ENCODE measurements at places on chromosomes 11 and 22.

GRCh38 chr11:95711162-95711944 lies 78.2 kb downstream of the FAM76B start:
- no peaks in the 10 kb centered on the region for H3K36me3 ChIP-seq
- H3K27ac ChIP-seq: no peak overlapping the region
- no peaks in the 10 kb centered on the region for H3K27me3 ChIP-seq
- H3K4me3 ChIP-seq: no peak overlapping the region
- DNase-seq: no peak

- no peaks in the 10 kb centered on the region for H3K36me3 ChIP-seq
- no peak for DNase-seq
- H3K27me3 ChIP-seq: no peaks in the 10 kb centered on the region
- no peak overlapping the region for H3K27ac ChIP-seq
- no peak overlapping the region for H3K4me3 ChIP-seq
- peaks cover 3% of the 10 kb centered on the region for H3K4me1 ChIP-seq
Observed at GRCh38 chr11:62119569-62119968, 4.2 kb upstream of the INCENP start.

DNA sequence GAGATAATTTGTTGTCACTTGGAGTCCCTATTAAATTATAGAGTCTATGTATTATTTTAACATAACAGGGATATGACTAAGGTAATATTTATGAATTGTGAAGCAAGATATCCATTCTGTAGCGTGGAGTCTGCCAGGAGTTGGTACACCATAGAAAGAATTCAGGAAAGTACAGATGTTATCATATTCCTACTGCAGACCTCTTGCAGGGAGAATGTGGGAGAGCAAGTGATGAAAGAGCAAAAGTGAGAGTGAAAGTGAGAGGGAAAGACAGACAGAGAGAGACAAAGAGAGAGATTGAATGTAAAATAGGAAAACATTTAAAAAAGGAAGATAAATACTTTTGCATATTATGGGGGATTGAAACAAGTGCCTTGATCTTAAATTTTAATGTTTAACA lies 468.8 kb downstream of the CNTN5 start:
- H3K27me3 ChIP-seq: no peaks in the 10 kb centered on the region
- DNase-seq: no peak
- H3K4me3 ChIP-seq: no peak overlapping the region
- H3K36me3 ChIP-seq: no peaks in the 10 kb centered on the region

GRCh38 chr22:38448945-38449745 lies 5.9 kb downstream of the KCNJ4 start:
- H3K4me1 ChIP-seq: peaks cover 18% of the 10 kb centered on the region
- no peak overlapping the region for H3K4me3 ChIP-seq
- H3K36me3 ChIP-seq: no peaks in the 10 kb centered on the region
- no peak overlapping the region for H3K27ac ChIP-seq
- H3K27me3 ChIP-seq: peaks cover 44% of the 10 kb centered on the region
- DNase-seq: no peak

DNA sequence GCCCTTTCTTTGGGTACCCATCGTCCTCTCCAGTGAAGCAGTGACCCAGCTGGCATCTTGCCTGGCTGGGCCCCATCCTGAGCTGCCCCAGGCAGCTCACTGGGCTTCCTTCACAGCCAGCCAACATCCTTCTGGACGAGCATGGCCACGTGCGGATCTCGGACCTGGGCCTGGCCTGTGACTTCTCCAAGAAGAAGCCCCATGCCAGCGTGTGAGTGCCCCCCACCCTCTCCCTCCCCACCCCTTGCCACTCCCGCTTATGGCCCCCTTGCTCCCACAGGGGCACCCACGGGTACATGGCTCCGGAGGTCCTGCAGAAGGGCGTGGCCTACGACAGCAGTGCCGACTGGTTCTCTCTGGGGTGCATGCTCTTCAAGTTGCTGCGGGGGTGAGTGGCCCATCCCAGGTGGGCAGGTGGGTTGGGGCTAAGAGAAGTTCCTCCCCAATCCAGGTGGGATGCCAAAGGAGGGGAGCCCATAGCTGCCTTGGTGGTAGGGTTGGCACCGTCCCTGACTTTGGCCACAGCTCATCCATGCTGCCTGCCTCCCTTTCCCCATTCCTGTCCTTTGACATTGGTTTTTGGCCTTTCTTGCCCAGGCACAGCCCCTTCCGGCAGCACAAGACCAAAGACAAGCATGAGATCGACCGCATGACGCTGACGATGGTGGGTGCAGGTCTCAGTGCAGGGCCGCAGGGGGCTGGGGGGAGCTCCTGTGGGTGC lies 6.8 kb upstream of the ANKRD13D start:
- H3K36me3 ChIP-seq: peaks cover 48% of the 10 kb centered on the region
- no peak overlapping the region for H3K4me3 ChIP-seq
- H3K27ac ChIP-seq: no peak overlapping the region
- DNase-seq: no peak
- H3K27me3 ChIP-seq: no peaks in the 10 kb centered on the region

DNA sequence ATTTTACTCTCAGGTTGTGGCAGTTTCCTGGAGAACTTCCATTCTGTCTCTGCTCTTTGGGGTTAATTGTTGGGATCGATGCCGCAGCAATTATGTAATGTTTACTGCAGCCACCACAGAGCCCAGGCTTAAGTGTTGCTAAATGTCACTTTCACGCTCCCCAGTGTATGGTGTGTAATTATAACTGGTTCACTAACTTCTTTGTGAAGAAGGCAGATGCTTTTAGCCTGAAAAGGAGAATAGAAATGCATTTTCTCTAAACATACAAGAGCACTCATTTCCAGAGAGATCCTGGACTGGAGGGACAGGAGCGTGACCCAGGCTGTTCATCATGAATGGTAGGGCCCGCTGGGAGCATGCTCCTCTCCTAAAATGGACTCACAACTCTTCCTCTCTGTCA lies 132.2 kb upstream of the PLET1 start:
- no peak overlapping the region for H3K4me3 ChIP-seq
- H3K27ac ChIP-seq: no peak overlapping the region
- H3K36me3 ChIP-seq: no peaks in the 10 kb centered on the region
- no peaks in the 10 kb centered on the region for H3K27me3 ChIP-seq
- H3K4me1 ChIP-seq: peaks cover 5% of the 10 kb centered on the region

GRCh38 chr11:45688472-45689033 lies 23.1 kb upstream of the CHST1 start:
- H3K4me3 ChIP-seq: no peak overlapping the region
- no peaks in the 10 kb centered on the region for H3K36me3 ChIP-seq
- H3K27ac ChIP-seq: no peak overlapping the region
- DNase-seq: no peak

DNA sequence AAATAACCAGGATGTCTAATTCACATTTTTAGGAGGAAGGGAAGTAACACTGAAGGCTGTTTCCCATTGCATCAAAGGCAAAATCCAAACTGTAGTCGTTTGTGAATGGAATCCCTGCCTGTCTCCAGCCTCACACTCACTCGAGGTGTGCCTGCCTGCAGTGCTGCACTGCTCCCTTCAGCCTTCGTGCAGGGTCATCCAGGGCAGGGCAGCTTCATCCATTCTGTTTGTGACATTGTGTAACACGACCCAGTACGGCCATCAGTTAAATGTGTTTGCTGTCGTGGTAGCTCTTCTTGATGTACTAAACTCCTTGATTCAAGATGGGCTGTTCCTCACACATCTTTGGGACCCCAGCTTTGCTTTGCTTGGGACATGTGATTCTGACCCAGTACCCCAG lies 34.3 kb downstream of the LDLRAD3 start:
- DNase-seq: no peak
- no peaks in the 10 kb centered on the region for H3K27me3 ChIP-seq
- no peak overlapping the region for H3K27ac ChIP-seq
- no peaks in the 10 kb centered on the region for H3K4me1 ChIP-seq

- no peaks in the 10 kb centered on the region for H3K4me1 ChIP-seq
- H3K27ac ChIP-seq: no peak overlapping the region
- no peak overlapping the region for H3K4me3 ChIP-seq
- no peaks in the 10 kb centered on the region for H3K27me3 ChIP-seq
Observed at GRCh38 chr11:30465623-30466022, 120.5 kb downstream of the MPPED2 start.

- DNase-seq: no peak
- H3K4me3 ChIP-seq: no peak within 1 kb of the TSS
- H3K4me1 ChIP-seq: peaks cover 29% of the 10 kb centered on the region
Observed at GRCh38 chr22:24427500-24428164, at the start of gene ADORA2A. TSS of gene ADORA2A (plus strand) at chr22:24427599. CDS start at chr22:24433405, 5,806 bp downstream.

DNA sequence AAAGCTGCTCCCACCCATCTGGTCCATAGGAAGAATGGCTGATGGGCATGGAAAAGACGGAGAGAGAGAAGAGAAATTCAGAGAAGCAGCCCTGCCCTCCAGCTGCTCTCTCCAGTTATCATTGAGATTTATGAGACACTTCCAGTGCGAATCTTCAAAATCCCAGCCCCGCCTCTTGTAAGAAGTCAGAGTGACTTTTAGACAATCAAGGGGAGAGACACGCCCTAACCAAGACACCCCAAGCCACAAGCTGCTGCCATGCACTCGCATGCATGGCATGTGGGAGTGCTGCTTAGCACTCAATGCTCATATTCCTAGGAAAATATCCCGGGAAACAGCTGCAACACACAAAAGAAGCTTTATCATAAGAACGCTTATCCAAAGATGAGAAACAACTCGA lies 110.6 kb upstream of the BID start:
- H3K27ac ChIP-seq: no peak overlapping the region
- H3K4me1 ChIP-seq: peaks cover 24% of the 10 kb centered on the region
- no peaks in the 10 kb centered on the region for H3K27me3 ChIP-seq
- H3K36me3 ChIP-seq: peaks cover 47% of the 10 kb centered on the region
- no peak overlapping the region for H3K4me3 ChIP-seq

- no peaks in the 10 kb centered on the region for H3K36me3 ChIP-seq
- H3K4me1 ChIP-seq: peaks cover 38% of the 10 kb centered on the region
- H3K27ac ChIP-seq: no peak overlapping the region
- H3K27me3 ChIP-seq: no peaks in the 10 kb centered on the region
- H3K4me3 ChIP-seq: no peak overlapping the region
Observed at GRCh38 chr22:36440429-36441002, 40.9 kb downstream of the TXN2 start.

DNA sequence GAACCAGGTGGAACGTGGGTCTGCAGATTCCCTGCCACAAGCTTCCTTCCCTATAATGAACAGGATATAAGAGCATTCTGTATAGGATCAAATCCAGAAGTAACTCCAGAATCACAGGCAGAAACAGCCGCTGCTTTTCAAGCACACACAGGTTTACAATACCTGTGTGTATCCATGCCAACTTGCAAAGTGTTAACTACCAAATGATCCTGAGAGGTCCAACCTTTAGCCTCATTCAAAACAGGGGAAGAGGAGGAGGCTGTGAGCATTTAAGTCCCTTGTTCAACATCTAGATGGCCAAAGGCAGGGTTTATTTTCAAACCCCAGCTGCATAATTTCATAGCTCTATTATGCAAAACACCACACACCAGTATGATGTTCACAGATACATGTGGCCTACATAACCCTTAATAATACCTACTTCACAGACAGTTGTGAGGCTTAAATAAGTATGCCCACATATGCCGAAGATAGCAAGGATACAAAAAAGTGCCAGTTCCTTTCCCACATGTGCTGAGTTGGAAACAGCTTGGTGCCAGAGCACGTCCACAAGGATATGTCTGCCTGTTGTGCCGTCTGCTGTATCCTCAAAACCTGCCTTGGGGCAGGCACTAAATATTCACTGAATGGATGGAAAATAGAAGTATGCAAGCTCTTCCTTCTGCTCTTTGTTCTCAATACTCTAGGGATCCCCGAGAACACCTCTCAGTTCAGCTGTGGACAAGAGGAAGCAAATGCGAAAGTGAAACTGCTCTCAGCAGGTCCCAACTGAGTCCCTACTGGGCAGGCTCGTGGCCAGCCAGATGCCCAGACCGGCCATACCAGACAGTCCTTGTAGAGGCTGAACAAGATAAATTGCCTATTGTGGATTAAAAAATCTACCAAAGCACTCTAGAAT lies 66.8 kb downstream of the LARGE1 start:
- H3K4me1 ChIP-seq: peaks cover 17% of the 10 kb centered on the region
- peak overlapping the region; percentile 27 for H3K27ac ChIP-seq
- no peaks in the 10 kb centered on the region for H3K36me3 ChIP-seq
- H3K27me3 ChIP-seq: no peaks in the 10 kb centered on the region
- H3K4me3 ChIP-seq: peak overlapping the region; percentile 37
- DNase-seq: no peak

DNA sequence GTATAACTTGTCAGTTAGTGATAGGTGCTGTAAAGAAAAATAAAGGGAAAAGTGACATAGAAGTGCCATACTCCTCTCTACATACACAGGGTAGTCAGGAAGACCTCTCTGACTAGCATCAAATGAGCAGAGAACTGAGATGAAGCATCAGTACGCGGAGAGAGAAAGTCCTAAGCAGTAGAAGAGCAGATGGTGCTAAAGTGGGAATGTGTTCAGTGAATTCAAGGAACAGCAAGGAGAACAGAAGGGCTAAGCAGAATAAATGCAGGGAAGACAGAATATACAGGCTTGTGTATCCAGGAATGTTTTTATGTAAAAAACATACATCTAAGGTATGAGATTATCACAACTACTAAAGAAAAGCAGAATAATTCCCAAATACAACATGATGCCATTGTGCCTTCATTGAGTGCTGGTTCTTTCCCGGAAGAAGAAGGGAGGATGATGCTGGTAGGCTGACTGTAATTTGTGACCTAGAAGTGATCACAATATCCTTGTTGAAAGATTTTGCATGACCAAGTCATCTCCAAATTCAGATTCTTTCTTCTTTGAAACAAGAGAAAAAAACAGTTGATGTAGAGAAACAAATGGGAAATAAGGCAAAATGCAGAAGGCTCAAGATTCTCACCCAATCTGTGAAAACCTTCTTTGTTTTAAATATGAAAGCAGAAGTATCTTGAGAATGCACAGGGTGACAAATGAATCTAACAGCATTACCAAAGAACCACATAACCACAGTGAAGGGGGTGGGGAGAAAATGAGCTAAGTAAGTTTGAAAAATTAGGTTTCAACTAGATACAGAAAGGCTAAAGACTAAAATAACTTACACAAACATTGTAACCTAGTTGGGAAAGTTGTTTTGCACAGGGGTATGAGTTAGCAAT lies 20.5 kb downstream of the MRE11 start:
- DNase-seq: no peak
- no peaks in the 10 kb centered on the region for H3K4me1 ChIP-seq
- H3K27me3 ChIP-seq: no peaks in the 10 kb centered on the region
- no peak overlapping the region for H3K27ac ChIP-seq
- no peak overlapping the region for H3K4me3 ChIP-seq

- no peak overlapping the region for H3K27ac ChIP-seq
- H3K4me3 ChIP-seq: no peak overlapping the region
- peaks cover 17% of the 10 kb centered on the region for H3K4me1 ChIP-seq
Observed at GRCh38 chr11:119573858-119574257, 150.9 kb upstream of the THY1 start.

GRCh38 chr11:6377902-6378639 lies 12.2 kb upstream of the SMPD1 start:
- H3K4me1 ChIP-seq: no peaks in the 10 kb centered on the region
- H3K27me3 ChIP-seq: no peaks in the 10 kb centered on the region
- H3K4me3 ChIP-seq: no peak overlapping the region
- no peak for DNase-seq

- no peak overlapping the region for H3K4me3 ChIP-seq
- DNase-seq: no peak
- H3K36me3 ChIP-seq: peaks cover 3% of the 10 kb centered on the region
- no peaks in the 10 kb centered on the region for H3K4me1 ChIP-seq
- no peak overlapping the region for H3K27ac ChIP-seq
- H3K27me3 ChIP-seq: peaks cover 10% of the 10 kb centered on the region
Observed at GRCh38 chr11:75424396-75424795, 8.6 kb downstream of the KLHL35 start.

GRCh38 chr11:93034723-93035039 lies 65.2 kb downstream of the MTNR1B start:
- H3K4me1 ChIP-seq: peaks cover 21% of the 10 kb centered on the region
- no peaks in the 10 kb centered on the region for H3K27me3 ChIP-seq
- H3K27ac ChIP-seq: no peak overlapping the region
